Tracheal epithelial cell (primary cell): ENCODE measurements at places on chromosomes 5 and 9. TPM values are rescaled to one million over a fixed set of nuclear protein-coding genes. Genes with fewer than 3 reads are reported as not detected.

CDH10 gene
- total RNA-seq = not detected in 2 replicates

CDX1 gene
- under 0.01 TPM in 1 of 2 replicates, not detected in the other for total RNA-seq

HMCN2 gene
- total RNA-seq = under 0.01 and 0.21 TPM in 2 replicates

PRLR gene
- under 0.01 TPM in 1 of 2 replicates, not detected in the other for total RNA-seq

MTREX gene
- total RNA-seq = 108 and 114 TPM in 2 replicates

NR2F1-AS1 gene
- total RNA-seq = under 0.01 and 1.2 TPM in 2 replicates

LCN1 gene
- not detected in 2 replicates for total RNA-seq

SMAD5 gene
- total RNA-seq = 28.9 and 42.4 TPM in 2 replicates

IFNB1 gene
- not detected in 2 replicates for total RNA-seq

HDHD3 gene
- 17.1 and 22.4 TPM in 2 replicates for total RNA-seq

MFAP3 gene
- total RNA-seq = 63.9 and 70.8 TPM in 2 replicates

FOXD4L6 gene
- total RNA-seq = not detected in 2 replicates

PCDHGA7 gene
- total RNA-seq = 0.21 and 0.24 TPM in 2 replicates

OTP gene
- not detected in 2 replicates for total RNA-seq

FYB1 gene
- total RNA-seq = 1.4 and 7.5 TPM in 2 replicates

N4BP3 gene
- total RNA-seq = 3.8 and 4.8 TPM in 2 replicates

LTC4S gene
- total RNA-seq = 1.1 TPM in 1 of 2 replicates, not detected in the other

RLN1 gene
- total RNA-seq = not detected in 2 replicates

FOXD4L4 gene
- not detected in 2 replicates for total RNA-seq

NFIB gene
- total RNA-seq = 8.0 and 19.6 TPM in 2 replicates

IQGAP2 gene
- total RNA-seq = not detected in 2 replicates

CFAP90 gene
- total RNA-seq = not detected in 2 replicates

QRFP gene
- total RNA-seq = not detected in 2 replicates

SERF1A gene
- 2.1 and 9.2 TPM in 2 replicates for total RNA-seq

PCA3 gene
- not detected in 2 replicates for total RNA-seq

TAF11L5 gene
- not detected in 2 replicates for total RNA-seq

FAM81B gene
- not detected in 2 replicates for total RNA-seq

SH3RF2 gene
- total RNA-seq = 10.9 and 18.6 TPM in 2 replicates

ZDHHC11 gene
- total RNA-seq = 0.43 and 0.72 TPM in 2 replicates

CKMT2 gene
- not detected in 2 replicates for total RNA-seq

UBLCP1 gene
- total RNA-seq = 13.3 and 17.5 TPM in 2 replicates

RANBP17 gene
- 7.7 and 18.3 TPM in 2 replicates for total RNA-seq

CYSRT1 gene
- 0.72 and 6.0 TPM in 2 replicates for total RNA-seq

TRAF1 gene
- 0.85 and 6.3 TPM in 2 replicates for total RNA-seq

PCDHB3 gene
- 0.21 and 0.48 TPM in 2 replicates for total RNA-seq

GPR151 gene
- not detected in 2 replicates for total RNA-seq

DMRT3 gene
- total RNA-seq = not detected in 2 replicates

ANKRD55 gene
- not detected in 2 replicates for total RNA-seq

SPRY4 gene
- total RNA-seq = 3.2 and 3.6 TPM in 2 replicates

TRIM14 gene
- total RNA-seq = 9.0 and 9.6 TPM in 2 replicates

GGTA1 gene
- under 0.01 TPM in 1 of 2 replicates, not detected in the other for total RNA-seq

KLHL3 gene
- 1.1 and 4.8 TPM in 2 replicates for total RNA-seq

WHRN gene
- total RNA-seq = 0.96 and 1.5 TPM in 2 replicates
